Calu3 (cell line): ENCODE measurements at places on chromosomes 6 and 20.

DNA sequence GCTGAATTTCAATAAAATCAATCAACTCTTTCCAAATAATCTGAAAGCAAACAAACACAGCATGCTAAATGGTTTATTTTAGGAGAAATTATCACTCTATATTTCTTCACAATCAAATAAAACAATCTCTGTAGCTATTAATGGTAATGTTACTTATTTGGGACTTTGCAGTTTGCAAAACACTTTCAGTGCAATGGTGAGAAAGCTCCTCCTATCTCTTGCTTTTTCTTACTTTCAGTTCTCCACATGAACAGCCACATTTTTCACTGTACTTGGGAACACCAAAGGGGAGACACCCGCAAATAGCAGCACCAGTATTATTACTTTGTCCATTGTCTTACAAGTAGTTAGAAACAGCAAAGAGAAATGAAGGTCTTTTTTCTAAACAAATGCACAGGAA is 92.4 kb downstream of the DST start:
- H3K36me3 ChIP-seq = peaks cover 10% of the 10 kb centered on the region
- H3K4me1 ChIP-seq = peaks cover 30% of the 10 kb centered on the region
- DNase-seq = no peak
- H3K27ac ChIP-seq = no peak overlapping the region

DNA sequence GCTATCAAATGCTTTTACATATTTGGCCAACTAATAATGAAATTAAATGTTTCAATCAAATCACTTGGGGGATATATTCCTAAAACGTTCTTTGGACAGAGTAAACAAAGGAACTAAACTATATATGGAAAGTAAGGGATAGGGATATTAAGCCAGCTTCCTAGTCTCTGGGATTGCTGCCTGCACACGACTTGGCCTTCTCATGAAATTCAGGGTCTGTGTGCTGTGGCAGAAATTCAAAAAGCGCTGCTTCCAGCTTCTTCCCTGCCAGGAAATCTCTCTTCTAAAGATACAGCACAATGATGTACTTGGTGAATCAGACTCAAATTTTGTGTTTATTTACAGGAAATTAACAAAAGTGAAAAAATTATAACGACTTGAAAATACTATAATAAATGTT is 206.3 kb upstream of the RAB32 start:
- H3K4me3 ChIP-seq = no peak overlapping the region
- DNase-seq = no peak
- no peak overlapping the region for H3K27ac ChIP-seq
- H3K27me3 ChIP-seq = no peaks in the 10 kb centered on the region
- no peaks in the 10 kb centered on the region for H3K36me3 ChIP-seq
- H3K4me1 ChIP-seq = peaks cover 21% of the 10 kb centered on the region

DNA sequence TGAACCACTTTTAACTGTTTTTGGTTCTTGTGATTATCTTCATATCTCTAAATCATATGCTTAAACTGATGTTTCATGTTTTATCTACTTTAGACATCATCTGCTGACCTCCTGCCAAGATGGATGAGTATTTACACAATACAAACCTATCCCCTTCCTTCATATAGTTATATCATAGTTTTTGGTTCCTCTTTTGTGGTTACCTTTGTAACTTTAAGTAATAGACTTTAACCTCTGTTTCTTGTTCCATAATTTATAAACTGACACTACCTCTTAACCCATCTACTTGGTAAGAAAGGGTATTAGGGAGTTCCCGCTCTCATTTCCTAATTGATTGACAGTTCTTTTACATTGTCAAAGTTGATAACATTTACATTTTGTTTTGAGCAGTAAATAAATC is 11.9 kb downstream of the PCMT1 start:
- H3K4me3 ChIP-seq = no peak overlapping the region
- no peaks in the 10 kb centered on the region for H3K4me1 ChIP-seq
- H3K27ac ChIP-seq = no peak overlapping the region
- DNase-seq = no peak

DNA sequence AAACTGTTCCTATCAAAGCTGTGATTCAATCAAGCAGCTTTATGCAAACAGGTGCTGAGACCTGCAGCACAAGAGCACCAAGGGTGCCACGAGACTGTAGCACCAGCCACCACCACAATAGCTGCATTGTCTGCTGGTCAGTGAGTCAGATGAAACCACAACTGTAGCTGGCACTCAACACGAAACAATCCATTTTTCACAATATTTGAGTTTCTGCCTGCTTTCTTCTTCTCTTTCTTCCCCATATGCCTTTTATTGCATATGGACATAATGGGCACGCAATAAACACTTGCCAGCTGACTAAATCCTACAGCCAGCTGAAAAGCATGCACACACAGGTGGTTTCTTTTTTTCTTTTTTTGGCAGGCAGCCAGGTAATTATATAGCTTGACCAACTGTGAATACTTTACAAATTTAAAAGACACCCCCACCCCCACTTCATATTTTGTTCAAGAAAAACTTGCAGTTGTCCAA is 16.6 kb downstream of the SLC2A12 start:
- H3K27ac ChIP-seq = peak overlapping the region; percentile 99
- peaks cover 22% of the 10 kb centered on the region for H3K36me3 ChIP-seq
- peak; percentile 83 for DNase-seq
- H3K4me3 ChIP-seq = peak overlapping the region; percentile 31
- H3K4me1 ChIP-seq = peaks cover 72% of the 10 kb centered on the region

DNA sequence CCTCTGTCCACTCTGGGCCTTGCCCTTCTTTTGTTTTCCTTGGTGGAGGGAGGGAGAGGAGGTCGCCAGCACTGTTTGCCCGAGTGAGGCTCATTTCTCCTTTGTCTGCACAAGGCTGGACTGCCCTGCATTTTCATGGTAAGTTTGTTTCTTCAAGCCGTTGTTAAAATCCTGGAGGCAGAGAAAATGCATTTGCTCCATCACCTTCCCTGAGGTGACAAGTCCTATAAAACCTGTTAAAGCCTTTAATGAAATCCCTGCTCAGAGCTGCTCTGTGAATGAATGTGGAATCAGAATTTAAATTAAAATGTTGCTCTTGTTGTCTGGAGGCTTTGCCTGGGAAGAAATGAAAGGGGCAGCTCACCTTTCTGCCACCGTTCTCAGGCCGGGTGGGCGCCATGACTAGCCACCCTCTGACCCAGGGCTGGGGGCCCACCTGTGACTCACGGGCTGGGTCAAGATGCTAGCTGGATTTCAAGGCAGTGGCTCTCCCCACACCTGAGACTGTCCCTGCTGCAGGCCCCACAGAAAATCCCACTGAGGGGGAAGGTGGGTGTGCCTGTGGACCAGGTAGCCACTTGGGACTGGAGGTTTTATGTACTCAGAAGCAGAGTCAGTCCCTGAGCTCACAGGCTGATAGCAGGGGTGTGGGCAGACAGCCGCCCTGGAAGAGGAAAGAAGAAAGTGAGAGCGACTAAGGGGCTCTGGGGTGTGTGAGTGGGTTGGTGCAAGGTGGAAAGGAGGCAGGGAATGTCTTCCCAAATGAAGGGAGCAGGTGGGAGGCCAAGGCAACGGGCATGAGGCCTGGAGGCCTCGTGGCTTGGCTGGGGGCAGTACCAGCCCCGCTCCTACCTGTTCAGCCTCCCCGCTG is 24.0 kb upstream of the MYT1 start:
- peaks cover 58% of the 10 kb centered on the region for H3K27me3 ChIP-seq
- no peaks in the 10 kb centered on the region for H3K4me1 ChIP-seq
- H3K4me3 ChIP-seq = no peak overlapping the region
- no peak overlapping the region for H3K27ac ChIP-seq
- H3K36me3 ChIP-seq = no peaks in the 10 kb centered on the region

GRCh38 chr6:69061066-69061465 is 426.0 kb downstream of the ADGRB3 start:
- no peaks in the 10 kb centered on the region for H3K27me3 ChIP-seq
- no peak for DNase-seq
- no peak overlapping the region for H3K4me3 ChIP-seq
- no peaks in the 10 kb centered on the region for H3K4me1 ChIP-seq

DNA sequence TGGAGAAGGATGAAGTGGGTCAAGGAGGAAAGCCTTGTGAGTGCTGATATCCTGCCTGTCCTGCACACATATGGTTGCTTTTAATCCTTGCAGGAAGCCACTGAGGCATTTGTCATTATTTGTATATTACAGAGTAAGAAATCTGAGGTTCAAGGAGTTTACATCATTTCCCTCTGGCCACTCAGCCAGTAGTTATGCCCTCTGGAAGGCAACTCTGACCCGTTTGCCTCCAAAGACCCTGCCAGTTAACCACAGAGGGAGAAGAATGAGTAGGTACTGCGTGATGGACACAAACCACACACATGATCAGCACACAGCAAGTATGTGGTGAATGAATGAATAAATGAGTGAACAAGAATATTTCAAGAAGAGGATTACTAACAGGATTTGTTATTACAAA is 7.9 kb upstream of the FAM210B start:
- no peak for DNase-seq
- no peak overlapping the region for H3K4me3 ChIP-seq
- no peaks in the 10 kb centered on the region for H3K36me3 ChIP-seq
- no peak overlapping the region for H3K27ac ChIP-seq
- peaks cover 12% of the 10 kb centered on the region for H3K4me1 ChIP-seq
- peaks cover 38% of the 10 kb centered on the region for H3K27me3 ChIP-seq

DNA sequence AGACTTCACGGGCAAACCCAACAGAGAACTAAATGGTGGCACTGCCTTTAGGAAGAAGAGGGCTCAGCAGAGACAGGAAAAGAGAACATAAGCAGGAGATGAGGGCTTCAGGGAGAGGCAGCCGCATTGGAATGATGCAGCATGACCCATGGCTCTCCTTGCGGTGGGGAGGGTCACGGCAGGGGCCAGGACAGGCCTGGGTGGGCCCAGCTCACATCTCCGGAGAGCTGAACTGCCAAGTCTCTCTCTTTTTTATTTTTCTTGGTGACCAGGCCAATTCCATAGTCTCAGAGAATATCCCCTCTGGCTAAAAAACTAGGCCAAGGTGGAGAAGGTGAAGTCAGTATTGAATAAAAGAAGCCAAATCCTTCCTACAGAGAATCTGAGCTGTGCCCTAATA is 77.5 kb upstream of the TRAF3IP2 start:
- H3K36me3 ChIP-seq = no peaks in the 10 kb centered on the region
- peaks cover 21% of the 10 kb centered on the region for H3K4me1 ChIP-seq
- H3K27me3 ChIP-seq = no peaks in the 10 kb centered on the region
- no peak overlapping the region for H3K27ac ChIP-seq

DNA sequence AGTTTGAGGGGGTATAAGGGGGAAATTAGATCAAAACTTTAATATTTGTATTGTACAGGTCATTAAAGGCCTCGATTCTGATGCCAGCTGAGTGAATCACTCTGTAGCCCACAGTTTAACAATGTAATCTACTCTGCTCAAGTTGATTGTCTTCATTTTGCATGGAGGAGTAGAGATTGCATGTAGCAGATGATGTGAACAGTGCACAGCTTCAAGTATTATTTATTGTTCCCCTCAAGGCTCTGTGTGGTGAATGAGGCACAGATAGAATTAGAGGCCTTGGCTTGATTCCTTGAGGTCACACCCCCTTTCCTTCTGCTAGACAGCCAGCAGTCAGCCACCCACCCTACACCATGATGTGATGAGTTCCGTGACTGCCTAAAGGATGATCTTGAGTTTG is 38.1 kb downstream of the TXLNB start:
- no peaks in the 10 kb centered on the region for H3K4me1 ChIP-seq
- no peak overlapping the region for H3K27ac ChIP-seq
- DNase-seq = no peak
- peaks cover 3% of the 10 kb centered on the region for H3K27me3 ChIP-seq

- no peak overlapping the region for H3K4me3 ChIP-seq
- no peaks in the 10 kb centered on the region for H3K4me1 ChIP-seq
- H3K36me3 ChIP-seq = no peaks in the 10 kb centered on the region
- H3K27ac ChIP-seq = no peak overlapping the region
- H3K27me3 ChIP-seq = no peaks in the 10 kb centered on the region
- DNase-seq = no peak
These were observed 138.0 kb downstream of the THBS2 start for GRCh38 chr6:169115632-169116031.

- no peaks in the 10 kb centered on the region for H3K36me3 ChIP-seq
- H3K4me1 ChIP-seq = no peaks in the 10 kb centered on the region
- no peaks in the 10 kb centered on the region for H3K27me3 ChIP-seq
- DNase-seq = no peak
- no peak overlapping the region for H3K27ac ChIP-seq
These were observed 149.8 kb downstream of the EYS start for GRCh38 chr6:65557224-65557623.

GRCh38 chr6:159196430-159196975 is 27.3 kb downstream of the FNDC1 start:
- no peak for DNase-seq
- H3K27ac ChIP-seq = no peak overlapping the region
- no peaks in the 10 kb centered on the region for H3K36me3 ChIP-seq
- no peak overlapping the region for H3K4me3 ChIP-seq
- peaks cover 100% of the 10 kb centered on the region for H3K27me3 ChIP-seq
- no peaks in the 10 kb centered on the region for H3K4me1 ChIP-seq
